Stimulated activated CD4-positive, alpha-beta T cell treated with anti-CD3 and anti-CD28 coated beads, Interleukin-2, amount 100 ng/mL, for 24 hours (primary cell): ENCODE measurements at places on chromosomes 2 and 18.

DNA sequence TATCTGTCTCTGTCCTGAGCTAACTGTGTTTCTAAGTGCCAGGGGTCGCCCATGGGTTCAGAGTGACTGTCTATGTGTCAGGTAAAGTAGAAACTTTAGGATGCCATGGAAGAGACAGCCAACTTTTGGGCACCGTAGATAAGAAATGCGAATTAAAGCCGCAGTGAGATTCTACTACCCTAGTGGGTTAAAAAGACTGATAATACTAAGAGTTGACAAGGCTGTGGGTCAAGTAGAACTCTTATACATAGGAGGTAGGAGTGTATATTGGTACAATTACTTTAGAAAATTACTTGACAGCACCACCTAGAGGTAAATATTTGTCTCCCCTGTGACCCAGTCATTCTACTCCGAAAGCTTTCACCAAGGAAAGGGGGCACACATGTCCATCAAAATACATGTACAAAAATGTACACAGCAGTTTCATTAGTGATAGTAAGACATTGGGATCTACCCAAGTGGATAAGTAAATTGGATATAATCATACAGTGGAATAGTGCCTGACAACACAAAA, 371.3 kb downstream of the SLC4A3 start:
- no peak for DNase-seq

GRCh38 chr2:10752236-10752635, 30.8 kb downstream of the ATP6V1C2 start:
- no peak for DNase-seq

DNA sequence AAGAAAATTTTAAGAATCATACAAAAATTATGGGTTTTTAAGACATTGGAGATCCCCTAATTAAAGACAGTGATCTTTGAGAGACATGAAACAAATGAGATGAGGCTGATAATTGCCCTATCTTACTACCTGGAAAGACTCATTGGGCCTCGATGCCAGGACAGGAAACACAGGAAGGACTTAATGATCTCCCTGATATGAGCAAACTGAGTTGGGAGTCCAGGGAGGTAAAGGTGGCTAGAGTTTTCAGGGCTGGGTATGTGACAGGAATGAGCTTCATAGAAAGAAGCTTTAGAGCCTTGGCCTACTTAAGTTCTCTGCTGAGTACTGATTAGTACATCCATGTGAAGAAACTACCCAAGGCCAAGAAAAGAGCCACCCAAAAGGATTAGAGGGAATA, 40.6 kb upstream of the GULP1 start:
- no peak for DNase-seq

DNA sequence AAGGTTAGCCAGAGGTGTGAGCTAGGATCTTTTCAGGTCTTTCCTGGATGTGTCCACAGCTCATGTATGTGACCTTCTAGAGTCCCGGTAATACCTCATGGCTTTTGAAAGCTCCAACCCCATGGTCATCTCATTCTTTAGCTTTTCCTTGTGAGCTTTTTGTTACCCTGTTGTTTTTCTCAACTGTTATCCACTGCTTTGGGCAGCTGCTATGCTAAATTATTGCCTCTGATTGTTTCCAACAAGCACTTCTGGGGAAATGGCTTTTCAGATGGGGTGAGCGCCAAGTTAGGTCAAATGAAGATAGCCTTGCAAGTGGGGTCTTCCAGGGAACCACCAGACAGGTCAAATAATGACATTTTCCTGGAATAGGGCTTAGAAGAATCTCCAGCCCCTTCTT, 27.9 kb downstream of the ME2 start:
- no peak for DNase-seq

DNA sequence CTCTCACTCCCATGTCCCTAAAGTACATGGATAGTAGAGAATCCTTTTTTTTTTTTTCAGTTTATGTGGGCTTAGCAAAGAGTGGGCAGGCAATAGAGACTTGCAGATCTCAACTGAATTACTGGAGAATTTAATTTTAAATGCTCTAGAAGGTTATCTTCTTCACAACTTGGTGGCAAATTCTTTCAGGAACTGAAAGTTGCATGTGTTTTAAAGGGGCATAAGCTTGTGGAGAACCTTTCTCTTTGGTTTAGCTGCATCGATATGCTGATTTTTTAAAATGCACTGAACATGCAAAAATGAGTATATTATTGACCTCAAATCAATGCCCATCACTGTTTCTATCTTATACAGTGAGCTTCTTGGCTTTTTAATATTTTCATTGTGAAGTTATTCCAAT, 24.9 kb upstream of the GALNT3 start:
- no peak for DNase-seq

DNA sequence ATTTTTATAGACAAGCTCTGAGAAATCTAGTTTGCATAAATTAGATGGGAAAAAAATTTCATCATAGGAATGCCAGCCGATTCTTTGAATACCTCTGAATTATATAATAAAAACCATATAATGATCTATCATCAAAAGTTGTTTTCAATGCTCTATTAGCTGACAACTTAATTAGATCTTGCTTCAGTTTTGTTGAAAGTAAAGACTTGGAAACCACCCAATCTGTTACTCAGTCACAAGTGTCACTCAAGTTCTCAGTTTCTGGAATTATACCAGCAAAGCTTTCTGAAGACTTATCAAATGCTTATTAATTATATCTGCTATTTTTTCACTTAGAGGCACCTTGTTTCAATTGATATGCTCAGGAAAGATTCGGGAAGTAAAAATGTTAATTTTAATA, 17.4 kb upstream of the TP53I3 start:
- DNase-seq: no peak

- no peak for DNase-seq
Measured at GRCh38 chr2:192536922-192537624, 342.3 kb upstream of the TMEFF2 start.

- DNase-seq: peak; percentile 41
Measured at GRCh38 chr2:20224164-20224715, 690 bp downstream of the SDC1 start.

DNA sequence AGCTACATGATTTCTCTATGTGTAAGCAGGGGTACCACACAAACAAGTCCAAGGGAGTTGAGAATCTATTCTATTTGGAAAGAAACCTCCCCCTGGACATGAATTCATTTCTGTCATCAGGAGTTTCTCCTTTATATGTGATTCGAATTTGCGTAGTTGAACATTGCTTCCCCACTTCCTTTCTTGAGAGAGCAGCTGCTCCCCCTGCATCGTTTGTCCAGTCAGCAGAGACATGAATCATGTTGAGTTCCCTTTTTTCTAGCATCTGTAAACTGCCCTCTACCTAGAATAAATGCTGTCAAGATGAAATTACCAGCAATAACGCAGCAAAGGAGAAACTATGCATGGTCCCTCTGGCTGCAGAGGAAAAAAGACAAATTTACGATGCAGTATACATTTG, 73.8 kb downstream of the KIF5C start:
- no peak for DNase-seq

DNA sequence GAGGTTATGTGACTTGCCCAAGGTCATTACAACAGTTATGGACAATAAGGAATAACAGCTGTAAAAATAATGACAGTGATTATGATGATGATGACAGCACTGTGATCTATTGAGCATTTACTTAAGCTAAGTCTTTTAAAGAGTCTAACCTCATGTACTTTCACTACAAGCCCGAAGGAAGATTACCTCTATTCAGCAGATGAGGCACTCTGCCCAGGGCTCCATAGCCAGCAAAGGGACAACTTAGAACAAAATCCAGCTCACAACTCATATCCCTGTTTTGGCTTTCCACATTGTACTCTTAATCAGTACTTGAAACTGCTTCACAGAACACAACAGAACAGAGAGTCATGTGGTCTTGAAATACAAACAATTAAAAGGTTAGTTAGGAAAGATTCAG, 290.2 kb downstream of the ZNF385B start:
- no peak for DNase-seq

DNA sequence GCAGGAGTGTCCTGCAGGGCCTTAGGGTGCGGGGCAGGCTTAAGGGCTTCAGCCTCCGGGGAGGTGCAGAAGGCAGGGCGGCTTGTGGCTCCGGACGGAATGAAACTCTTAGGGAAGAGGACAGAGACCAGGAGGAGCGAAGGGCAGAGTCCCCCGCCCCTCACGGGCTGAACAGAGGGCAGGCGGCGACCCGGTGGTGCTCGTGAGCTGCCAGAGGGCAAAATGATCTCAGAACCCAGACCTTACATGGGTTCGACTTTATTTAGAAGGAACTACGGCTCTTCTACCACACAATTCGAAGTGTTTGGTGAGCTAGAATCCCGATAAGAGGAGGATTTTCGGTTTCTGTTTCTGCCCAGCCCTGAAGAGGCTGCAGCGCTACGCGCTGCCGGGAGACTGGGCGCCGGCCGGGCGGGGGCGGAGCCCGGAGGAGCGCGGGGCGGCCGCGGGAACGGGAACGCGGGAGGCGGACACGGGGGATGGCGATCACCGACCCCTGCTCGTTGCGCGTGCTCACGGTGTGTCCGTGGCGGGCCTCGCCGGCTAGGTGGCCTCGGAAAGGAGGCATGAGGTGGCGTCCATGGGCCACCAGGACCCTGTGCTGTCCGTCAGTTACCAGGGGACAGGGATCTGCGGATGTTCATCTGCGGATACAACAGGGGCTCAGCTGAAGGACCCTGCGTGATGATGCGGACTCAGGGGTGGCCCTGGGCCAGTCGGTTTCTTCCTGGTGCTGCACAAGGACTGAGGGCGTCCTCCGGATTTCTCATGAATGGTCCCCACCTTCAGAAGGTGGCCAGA, 4.2 kb upstream of the SP100 start:
- peak; percentile 69 for DNase-seq

GRCh38 chr2:237156031-237156856, 70.6 kb downstream of the COPS8 start:
- peak; percentile 55 for DNase-seq

GRCh38 chr18:50911006-50911405, 32.1 kb downstream of the ME2 start:
- DNase-seq: no peak

- DNase-seq: no peak
Measured at GRCh38 chr2:41413813-41414485, 633.9 kb upstream of the PKDCC start.

- peak; percentile 62 for DNase-seq
Measured at GRCh38 chr2:86037141-86037794, 68.4 kb downstream of the POLR1A start.

DNA sequence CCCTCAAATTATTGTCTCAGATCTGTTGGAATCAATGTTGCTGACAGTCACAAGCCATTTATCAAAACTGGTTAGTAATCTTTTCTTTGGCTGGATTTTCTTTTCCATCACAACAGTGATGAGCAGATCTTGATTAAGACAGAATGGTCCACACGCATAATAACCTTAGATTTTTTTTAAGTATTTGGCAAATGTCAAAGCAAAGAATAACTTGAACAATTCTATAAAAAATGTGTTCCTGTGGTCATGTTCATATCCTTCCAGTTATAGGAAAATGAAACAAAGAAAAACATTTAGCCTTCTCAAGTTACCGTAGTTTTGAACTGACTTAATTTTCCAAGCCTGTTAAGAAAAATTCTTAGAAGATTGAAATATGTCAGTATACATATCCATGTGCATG, 659.9 kb upstream of the ID2 start:
- no peak for DNase-seq

GRCh38 chr2:1082456-1083205, 132.0 kb downstream of the SNTG2 start:
- DNase-seq: no peak

DNA sequence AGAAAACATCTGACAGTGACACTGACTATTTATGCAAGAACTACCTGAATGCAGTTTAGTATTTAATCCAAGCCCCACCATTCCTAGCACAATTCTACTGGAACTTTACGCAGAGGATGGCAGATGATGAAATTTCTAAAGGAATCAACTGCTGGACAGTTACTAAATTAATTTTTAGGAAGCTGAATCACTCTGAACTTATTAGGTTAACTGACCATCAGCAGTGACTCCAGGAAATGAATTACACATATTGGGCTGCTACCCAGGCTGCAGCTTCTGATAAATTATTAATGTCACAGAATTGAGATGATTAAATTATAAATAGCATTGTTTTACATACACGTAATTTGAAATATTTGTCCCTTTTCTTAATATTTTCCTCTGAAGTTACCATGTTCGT, 250.8 kb downstream of the TMEM182 start:
- no peak for DNase-seq

GRCh38 chr2:199883474-199884212, 27.4 kb upstream of the C2orf69 start:
- DNase-seq: no peak

GRCh38 chr2:169291517-169291916, 70.8 kb downstream of the LRP2 start:
- no peak for DNase-seq

DNA sequence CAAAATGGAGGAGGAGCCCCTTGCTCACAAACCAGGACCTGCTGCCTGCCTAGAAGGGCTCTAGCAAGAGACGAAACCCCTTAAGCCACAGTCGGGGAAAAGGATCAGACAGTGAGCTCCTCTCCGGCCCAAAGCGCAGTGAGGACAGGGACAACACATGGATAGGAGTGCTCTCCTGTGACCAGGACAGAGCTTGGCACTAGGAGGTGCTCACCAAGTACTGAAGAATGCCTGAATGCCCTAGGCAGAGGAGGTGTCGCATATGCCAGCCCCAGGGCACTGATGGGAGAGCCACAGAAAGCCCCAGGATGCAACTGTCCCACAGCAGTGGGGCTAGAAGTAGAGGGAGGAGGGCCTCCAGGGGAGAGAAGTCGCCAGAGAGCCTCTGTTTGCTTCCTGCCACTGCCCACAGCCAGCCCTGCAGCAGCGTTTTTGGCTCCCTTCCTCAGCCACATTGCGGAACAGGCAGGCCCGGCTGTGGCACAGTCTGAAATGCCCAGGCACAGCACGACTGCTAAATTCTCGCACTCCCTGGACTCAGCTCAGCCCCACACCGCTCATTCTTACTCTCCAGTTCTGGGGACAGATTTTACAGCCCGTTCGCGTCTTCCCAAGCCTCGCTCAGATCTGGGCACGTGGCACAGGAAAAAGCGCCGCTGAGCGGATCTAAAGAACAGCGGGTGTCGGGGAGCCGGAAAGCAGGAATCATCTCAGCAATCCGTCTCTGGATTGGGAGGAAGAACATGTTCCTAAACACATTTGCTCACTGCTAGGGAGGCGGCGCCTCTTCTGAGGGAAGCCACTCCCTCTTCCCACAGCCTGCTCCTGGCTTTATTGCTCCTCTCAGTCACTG, 98.7 kb upstream of the POU3F3 start:
- no peak for DNase-seq

GRCh38 chr18:55179425-55179824, 220.2 kb upstream of the CCDC68 start:
- no peak for DNase-seq

DNA sequence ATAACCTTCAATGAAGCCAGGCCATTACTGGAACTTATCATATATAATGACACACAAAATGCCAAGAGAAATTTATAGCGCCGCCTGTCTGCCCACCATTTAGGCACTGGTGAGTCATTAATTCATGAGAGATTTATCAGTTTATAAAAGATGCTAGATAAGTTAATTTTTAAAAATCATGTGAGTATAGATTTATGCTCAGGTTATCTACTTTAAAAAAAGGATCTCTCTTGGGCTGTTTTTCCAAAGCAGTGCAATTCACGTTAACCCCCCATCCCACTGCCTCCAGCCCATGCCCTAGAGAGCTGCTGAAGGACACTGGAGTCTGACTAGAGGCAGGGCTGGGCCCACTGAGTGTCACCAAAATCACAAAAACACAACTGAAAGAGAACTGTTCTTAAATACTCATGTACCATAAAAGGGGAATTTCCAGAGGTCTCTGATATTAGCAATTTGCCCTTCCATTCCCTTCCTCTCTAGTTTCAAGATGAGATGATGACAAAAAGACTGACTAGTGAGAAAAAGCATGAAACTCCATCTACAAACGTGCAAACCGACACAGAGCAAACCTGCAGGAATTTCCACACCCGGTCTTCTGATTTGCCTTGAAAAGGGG, 160.8 kb downstream of the BCL2 start:
- DNase-seq: peak; percentile 51
